ENCODE measurements at places on chromosomes 3 and 15.

GRCh38 chr15:101530224-101530958, 40.9 kb upstream of the PCSK6 start:
- DNase-seq, result no peak

DNA sequence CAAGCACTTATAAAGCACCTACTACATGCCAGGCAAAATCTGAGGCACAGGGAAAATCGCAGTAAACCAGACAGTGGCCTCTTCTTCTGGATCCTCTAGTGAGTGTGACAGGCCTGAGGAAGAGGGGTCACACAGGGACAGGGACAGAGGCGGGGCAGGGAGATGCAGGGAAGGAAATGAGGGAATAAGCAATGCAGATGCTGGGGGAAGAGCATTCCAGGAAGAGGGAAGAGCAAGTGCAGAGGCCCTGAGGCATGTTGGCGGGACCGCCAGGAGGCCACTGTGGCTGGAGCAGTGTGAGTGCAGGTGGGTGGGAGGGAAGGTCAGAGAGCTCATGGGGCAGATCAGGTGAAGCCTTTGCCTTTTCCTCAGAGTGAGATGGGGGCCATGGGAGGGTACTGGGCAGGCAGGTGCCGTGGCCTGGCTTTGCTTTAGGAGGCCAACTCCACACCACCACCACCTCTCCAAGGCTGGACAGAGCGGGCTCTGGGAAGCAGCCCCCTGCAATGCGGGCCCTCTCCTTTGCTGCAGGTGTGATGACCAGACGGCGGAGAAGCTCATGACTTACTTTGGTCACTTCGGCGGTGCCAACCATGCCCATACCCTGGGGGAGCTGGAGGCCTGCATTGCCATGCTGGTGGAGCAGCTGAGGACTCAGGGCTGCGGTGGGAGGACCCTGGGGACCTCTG, 26.8 kb upstream of the GP9 start:
- no peak for DNase-seq

GRCh38 chr3:155704061-155704460, 40.8 kb downstream of the PLCH1 start:
- DNase-seq, result no peak

DNA sequence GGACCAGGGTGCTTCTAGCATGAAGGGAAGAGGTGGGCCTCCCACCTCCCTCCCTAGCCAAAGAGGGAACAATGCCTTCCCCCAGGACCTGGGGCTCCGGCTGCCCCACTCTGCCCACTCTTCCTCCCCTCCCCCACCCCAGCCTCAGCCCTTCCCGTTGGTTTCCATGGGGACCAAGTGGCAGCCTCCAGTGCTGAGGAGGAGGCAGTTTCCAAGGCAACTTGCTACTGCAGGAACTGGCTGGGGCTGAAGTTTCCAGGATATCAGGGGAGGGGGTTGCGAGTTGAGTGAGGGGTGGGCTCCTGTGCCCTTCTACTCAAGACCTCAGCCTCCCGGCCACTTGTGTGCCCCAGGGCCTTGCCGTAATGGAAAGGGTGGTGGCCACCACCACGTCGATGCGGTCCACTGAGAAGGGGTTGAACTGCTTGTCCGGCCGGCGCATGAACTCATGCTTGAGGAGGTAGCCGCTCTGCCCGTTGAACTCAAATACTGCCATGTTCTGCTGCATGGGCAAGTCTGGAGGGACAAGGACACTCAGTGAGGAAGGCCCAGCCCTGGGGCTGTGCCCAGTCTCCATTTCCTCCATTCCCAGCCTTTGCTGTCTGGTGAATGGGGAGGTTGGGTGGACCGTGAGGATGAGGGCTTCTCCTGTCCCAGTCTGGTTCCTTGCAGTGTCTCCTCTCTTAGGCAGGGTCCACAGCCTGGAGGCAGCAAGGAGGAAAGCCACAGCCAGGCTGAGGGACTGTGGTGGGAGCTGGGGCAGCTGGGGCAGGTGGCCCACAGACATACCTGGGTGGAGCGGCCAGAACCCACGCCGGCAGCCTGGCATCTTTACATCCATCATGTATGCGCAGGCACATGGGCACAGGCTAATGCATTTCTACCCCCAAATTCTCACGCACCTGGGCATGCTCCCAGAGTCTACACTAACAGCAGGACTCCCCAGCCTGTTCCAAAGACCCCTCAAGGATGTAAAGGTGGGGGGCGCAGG, 11.3 kb upstream of the ANKRD63 start:
- no peak for DNase-seq

GRCh38 chr15:28915935-28916334, 30.2 kb downstream of the APBA2 start:
- no peak for DNase-seq

GRCh38 chr3:172564499-172564898, 41.3 kb upstream of the TNFSF10 start:
- no peak for DNase-seq

GRCh38 chr3:182910936-182911781, 69.2 kb downstream of the DCUN1D1 start:
- DNase-seq, result no peak

DNA sequence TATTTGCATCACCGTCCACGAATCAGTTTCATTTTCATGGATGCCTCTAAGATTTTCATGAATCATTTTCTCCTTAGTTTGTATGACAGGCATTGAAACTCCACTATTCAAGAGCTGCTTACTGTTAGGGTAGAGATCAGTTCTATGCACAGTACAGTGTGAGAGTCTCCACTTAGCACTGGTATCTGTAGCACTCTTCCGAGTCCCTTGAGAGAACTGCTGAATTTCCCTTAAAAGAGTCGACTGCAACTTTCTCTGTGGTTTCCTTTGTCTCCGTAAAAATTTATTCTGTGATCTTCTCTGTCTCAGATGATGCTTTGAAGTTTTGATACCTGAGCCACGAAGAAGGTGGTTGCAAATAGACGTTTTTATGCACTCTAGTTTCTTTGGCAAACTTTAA, 14.8 kb downstream of the GTPBP8 start:
- no peak for DNase-seq

GRCh38 chr3:64616953-64617352, 70.8 kb downstream of the ADAMTS9 start:
- no peak for DNase-seq

- no peak for DNase-seq
Observed at GRCh38 chr3:127304121-127304744, 16.4 kb upstream of the PRR20G start.

DNA sequence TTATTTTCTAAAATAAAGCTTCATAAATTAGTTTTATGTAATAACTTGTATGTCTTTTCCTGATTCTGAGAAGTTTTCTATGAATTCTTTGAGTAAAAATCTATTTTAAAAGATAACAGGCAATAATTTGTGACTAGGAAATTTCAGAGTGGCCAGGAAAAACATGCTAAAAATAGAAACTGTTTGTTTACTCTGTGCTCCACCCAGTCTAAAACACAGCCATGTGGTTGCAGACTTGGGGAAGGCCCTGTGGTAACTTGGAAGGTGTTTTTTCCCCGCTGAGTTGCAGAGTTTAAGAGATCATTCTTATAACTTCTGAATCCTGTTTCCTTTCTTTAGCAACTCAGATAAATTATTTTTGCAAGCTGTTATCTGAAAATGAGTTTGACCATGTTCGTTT, 21.9 kb downstream of the PLCL2 start:
- DNase-seq, result no peak

GRCh38 chr3:57152151-57153143, 12.7 kb downstream of the IL17RD start:
- DNase-seq, result no peak

DNA sequence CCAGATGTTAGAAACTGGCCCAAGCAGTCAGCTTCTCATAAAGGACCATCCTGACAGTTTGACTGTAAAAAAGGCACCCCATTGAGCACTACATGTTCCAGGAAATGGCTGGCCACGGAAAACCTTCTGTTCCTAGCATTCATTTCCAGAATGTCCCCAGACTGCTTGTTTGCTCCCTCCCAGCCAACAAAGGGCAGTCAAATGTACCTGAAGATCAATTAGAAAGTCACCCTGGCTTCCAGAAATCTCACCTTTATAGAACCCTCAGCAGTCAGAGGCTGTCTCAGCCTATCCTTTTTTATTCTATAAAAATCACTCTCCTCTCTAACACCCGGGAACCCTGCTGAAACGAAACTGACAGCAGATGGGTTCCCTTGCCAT, 784 bp upstream of the SAMMSON start:
- DNase-seq, result no peak

- DNase-seq, result no peak
Observed at GRCh38 chr3:127637546-127637945, 8.6 kb downstream of the PODXL2 start.

GRCh38 chr3:39169712-39170111, 16.3 kb upstream of the CSRNP1 start:
- no peak for DNase-seq

DNA sequence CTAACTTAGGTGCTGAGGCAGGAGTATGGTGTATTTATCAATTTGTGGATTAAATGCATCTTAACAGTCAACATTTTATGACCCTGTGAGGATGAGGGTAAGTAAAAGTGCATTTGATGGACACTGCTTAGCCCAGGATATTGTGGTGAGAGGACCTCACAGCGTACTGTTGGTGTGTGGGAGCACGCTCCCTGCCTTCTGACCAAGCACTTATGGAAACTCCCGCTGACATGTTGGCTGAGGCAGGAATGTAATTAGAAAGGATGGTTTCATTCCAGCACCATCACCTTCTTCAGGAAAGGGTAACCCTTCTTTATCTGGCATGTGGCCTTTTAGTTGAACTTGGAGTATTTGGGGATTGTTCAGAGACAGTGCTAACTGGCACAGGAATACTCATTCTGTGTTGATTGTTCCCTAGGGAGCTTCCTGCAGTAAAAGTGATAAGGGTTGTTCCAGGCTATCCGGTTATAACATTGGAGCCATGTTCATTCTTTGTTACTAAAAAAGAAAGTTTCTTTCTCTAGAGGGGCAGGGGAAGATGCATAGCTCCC, 11.7 kb upstream of the FSTL1 start:
- no peak for DNase-seq

GRCh38 chr3:14857506-14857905, 38.7 kb downstream of the FGD5 start:
- DNase-seq, result no peak

- DNase-seq, result no peak
Observed at GRCh38 chr3:20424086-20424485, 238.1 kb upstream of the SGO1 start.

GRCh38 chr15:56247266-56247665, 3.6 kb upstream of the RFX7 start:
- DNase-seq, result no peak

DNA sequence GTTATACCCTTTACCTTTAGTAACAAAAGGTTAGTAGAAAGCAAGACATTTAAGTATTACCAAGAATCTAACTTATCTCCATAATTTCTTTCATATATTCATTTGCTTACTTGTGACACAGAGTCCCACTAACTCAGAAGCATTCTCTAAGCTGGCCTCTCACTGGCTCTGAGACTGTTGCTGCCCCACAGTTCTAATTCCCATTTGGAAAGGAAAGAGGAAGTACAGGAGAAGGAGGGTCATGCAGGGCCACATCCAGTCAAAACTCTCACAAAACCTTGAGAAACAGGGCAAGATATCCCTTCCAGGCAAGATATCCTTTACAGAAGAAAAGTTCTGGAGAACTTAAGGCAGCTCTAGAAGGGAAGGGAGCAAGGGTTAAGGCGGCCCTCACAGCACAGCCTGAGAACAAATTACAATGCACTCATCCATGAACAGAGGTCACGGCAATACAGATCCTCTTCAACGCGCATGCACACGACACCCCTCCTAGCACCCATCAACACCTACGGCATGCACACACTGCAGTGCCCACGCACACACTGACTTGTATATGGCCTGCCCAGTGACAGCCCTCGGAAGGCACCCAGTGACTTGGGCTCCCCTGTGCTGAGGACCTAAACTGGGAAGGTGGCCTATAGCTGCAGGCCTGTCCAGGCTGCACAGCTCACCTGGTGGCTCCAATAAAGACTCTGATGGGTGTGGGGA, 13.0 kb upstream of the MYO5C start:
- no peak for DNase-seq

DNA sequence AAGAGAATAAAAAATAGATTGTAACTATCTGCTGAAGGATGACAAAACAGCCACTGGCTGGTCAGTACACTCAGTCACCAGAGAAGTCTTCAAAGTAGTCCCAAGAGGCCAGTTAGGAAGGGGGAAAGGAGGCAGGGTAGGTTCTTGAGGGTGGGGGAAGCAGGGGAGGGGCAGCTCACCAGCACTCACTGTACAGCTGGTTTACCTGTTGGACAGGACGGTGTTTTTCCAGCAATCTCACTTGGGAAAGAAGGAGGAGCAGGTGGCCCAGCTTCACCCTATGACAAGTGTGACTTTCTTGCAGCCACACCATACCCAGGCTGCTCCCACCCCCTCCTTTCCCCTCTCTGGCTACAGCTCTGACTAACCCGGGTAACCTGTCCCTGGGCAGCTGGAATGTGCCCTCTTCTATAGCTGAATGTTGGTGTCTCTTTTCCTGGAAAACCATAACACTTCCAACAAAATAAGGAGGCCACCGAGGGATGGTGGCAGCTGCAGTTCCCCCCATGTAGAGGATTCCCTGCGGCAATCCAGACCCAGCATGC, 203.4 kb upstream of the NSMCE3 start:
- DNase-seq, result no peak

DNA sequence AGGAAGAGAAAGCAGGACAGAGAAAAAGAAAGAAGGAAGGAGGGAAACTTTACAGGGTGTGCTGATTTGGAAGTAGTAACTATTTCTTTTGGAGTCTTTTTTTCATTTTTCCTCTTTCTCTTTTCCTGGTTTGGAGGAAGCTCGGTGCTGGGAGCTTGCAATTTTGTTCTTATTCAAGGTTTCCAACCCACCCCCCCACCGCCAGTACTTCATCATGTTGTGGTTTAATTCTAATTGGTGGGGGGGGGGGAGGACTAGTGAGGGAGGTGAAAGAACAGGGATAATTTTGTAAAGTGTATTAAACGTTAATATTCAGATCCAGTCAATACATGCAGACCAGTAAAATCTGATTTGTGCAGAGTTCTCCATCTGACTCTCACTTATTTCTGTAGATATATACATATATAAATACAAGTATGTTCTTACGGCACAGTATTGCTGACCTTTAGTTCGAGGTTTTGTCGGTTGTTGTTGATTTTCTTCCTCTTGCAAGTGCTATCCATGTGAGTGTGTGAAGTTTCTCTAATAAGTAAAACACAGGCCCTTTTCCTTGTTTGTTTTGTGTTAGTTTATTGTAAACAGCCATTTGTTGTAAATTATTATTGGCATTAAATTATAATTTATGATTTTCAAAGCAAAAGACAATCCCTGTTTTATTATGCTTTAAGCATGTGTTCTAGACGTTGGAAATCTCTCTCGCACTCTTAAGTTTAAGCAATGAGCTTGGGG, 9.3 kb downstream of the NR2F2 start:
- no peak for DNase-seq

- DNase-seq, result no peak
Observed at GRCh38 chr3:27171113-27171512, 198.1 kb downstream of the NEK10 start.
